ENCODE measurements at places on chromosomes 4 and X.

DNA sequence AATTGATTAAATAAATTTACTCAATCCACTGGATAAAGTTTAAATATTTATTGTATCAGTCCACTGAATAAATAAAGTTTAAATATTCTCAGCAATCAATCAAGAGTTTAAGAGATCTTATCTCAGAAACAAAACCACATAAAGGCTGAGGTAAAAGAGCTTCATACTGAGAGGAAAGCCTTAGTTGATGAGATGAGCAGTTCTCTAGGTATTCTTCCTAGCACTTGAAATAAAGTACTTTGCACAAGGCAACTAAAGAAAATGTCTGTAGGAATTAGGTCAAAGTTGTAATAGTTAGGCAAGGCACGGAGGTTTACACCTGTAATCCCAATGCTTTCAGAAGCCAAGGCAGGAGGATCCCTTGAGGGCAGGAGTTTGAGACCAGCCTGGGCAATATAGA lies 63.5 kb downstream of the UCHL1 start:
- DNase-seq = no peak

DNA sequence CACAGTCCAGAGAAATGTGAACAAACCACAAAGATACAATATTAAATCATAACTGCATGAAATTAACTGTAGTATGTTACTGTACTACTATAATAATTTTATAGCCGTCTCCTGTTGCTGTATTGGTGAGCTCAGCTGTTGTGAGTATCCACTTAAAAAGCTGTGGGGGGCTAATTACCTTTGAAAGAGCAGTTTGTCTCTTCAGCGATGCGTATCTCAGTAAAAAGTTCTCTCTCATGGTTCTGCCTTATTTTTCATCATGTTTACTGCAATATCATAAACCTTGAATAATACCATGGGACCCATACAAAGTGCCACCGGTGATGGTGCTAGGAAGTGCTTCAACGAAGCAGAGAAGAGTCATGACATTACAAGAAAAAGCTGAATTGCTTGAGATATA lies 8.4 kb upstream of the MSMO1 start:
- no peak for DNase-seq

DNA sequence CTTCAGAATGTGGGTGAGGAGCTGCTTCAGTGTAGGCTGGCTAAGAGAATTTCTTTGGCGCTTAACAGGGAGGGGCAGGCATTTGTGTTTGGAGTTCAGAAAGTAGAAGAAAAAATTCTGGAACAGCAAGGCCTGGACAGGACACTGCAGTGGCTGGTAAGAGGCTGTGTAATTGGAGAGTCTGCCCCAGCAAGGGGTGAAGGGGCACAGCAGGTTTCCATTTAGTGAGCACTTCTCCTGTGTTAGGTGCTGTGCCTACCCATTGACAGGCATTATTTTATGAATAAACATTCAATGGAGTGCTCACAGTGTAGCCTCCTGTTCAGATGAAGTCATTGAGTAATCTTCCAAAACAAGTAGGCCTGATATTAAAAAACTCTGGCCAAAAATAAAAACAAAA lies 10.7 kb upstream of the CPE start:
- no peak for DNase-seq

GRCh38 chrX:1592470-1593142 lies 1.2 kb downstream of the AKAP17A start:
- no peak for DNase-seq

GRCh38 chrX:2427737-2428136 lies 73.0 kb downstream of the DHRSX start:
- no peak for DNase-seq

- no peak for DNase-seq
These were observed 810.4 kb downstream of the TRAM1L1 start for GRCh38 chr4:116275006-116275405.

DNA sequence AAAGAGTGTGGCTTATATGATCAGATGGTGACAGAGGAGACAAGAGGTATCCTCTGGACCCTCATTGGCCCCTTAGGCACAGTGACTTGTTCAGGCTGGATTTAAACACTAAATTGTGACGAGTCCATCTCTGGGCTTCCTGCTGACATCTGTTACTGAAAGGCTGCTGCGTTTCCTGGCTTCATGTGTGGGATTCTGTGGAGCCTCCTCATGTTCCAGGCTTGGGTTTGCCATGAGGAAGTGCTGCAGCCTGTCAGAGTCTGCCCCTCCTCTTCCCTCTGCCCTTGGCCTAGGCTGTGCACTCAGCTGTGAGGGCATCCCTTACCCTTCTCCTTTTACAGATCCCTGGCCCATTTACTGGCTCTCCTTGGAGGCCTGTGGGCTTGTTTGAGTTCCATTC lies 159.1 kb upstream of the TTC29 start:
- peak; percentile 70 for DNase-seq

- DNase-seq = peak; percentile 15
These were observed 28.5 kb downstream of the EMCN start for GRCh38 chr4:100489305-100489704.

- DNase-seq = no peak
These were observed 127.8 kb upstream of the ANXA3 start for GRCh38 chr4:78423790-78424189.

- peak; percentile 51 for DNase-seq
These were observed 213.3 kb downstream of the ANKRD50 start for GRCh38 chr4:124499261-124499660.

GRCh38 chr4:25658777-25659176 lies 3.1 kb downstream of the SLC34A2 start:
- no peak for DNase-seq
